ENCODE measurements at places on chromosomes 1 and 21.

GRCh38 chr1:55604179-55604578 is 389.0 kb upstream of the USP24 start:
- no peak for DNase-seq

DNA sequence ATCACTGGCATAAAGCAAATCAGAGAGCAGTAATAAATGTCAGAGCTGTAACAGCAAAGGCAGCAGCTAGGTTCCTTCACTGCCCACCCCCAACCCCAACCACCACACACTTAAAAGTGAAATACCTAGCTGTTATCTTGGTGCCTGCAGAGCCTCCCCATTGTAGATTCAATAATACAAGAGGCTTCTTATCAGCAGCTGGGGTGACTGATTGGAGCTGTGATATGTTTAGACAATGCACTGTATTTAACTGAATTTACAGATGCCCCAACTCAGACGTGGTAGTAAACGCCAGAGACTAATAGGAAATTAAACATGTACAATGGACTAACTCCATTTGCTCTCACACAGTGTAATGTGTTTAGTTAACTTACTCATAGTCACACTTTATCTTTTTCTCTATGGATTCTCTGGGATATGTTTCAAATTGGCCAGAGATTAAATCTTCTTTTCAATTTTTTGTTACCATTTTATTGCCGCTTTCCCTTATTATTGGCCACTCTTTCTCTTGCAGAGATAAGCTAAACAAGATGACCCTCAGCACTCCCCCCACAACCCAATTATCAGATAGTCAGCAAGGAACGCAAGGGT is 117.1 kb downstream of the ESRRG start:
- no peak for DNase-seq

DNA sequence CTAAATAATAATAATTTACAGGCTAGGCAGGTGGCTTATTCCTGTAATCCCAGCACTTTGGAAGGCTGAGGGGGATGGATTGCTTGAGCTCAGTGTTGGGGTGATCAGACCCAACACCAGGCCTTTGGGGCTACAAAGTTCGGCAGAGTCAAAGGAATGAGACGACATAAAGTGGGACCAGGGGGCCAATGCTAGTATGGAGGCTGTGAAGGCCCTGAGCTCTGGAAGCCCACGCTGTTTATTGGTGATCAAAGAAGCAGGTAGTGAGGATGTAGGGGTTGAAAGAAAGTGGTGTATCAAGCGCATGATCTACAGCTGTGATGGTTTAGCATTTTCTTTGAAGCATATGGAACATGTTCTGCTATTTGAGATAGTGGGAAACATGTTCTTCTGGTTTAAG is 5.6 kb downstream of the BTBD8 start:
- no peak for DNase-seq

GRCh38 chr1:32981003-32981901 is 16.6 kb upstream of the RNF19B start:
- DNase-seq: no peak

DNA sequence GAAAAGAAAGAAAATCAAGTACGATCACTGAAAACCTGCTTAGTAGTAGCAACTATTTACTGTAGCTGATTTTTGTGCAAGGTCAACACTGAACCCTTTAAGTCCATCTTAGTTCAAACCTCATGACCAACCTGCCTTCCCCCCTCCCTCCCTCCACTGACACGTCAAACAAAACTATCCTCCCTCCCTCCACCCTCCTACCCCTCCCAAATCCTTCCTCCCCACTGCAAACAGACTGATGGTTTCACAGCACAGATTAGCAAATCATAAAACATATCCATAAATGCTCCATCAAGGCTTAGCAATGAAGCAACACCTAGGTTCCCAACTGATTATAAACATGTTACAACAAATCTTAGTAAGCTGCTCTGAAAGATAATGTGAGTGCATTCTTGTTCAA is 164.3 kb upstream of the GREM2 start:
- no peak for DNase-seq

DNA sequence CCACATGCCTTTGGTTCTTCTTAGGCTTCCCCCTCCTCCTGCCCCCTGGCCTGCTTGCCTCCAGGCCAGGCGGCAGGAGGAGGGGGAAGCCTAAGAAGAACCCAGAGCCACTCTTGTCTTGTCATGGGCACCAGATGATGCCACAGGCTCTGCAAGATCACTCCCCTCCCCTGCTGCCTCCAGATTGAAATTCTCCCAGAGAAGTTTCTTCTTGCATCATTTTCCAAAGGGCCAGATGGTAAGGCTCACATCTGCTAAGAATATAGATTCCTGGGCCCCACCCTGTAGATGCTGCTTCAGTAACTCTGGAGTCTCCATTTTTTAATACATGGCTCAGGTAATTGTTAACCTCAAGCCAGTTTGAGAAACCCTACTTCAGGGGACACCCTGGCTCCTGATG is 60.8 kb downstream of the FAM163A start:
- no peak for DNase-seq

- no peak for DNase-seq
Measured at GRCh38 chr1:62435231-62436038, 1.4 kb upstream of the USP1 start.

DNA sequence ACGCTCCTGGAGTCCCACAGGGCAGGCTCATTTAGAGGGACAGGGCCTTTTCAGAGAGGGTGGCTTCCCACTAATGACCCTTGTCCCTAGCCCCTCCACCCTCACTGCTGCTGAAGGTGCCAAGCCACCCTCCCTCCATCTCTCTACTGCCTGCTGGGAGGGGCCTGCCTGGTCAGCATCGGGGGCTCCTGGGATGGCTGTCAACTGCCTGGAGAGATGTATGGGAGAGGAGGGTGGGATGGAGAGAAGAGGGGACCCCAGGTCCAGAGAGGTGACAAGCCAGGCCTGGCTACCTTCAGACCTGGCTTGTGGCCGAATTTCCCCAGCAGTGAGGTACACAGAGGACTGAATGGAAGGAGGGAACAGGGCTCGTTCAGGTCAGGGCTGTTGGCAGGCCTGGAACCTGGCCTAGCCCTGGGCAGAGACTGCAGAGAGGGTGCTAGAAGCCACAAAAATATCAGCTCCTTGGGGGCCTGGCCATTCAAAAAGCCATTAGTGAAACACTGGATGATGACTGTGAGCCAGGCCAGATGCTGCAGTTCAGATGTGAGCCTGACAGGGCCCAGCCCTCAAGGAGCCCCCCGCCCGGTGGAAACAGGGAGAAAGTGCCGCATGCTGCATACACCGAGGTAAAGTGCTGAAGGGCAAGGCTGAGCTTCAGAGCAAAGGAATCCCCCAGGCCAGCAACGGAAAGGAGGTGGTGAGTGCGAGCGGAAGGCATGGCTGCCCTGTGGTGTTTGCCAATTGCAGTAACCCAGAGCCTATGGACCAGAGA is 20.0 kb downstream of the MMEL1 start:
- DNase-seq: no peak

DNA sequence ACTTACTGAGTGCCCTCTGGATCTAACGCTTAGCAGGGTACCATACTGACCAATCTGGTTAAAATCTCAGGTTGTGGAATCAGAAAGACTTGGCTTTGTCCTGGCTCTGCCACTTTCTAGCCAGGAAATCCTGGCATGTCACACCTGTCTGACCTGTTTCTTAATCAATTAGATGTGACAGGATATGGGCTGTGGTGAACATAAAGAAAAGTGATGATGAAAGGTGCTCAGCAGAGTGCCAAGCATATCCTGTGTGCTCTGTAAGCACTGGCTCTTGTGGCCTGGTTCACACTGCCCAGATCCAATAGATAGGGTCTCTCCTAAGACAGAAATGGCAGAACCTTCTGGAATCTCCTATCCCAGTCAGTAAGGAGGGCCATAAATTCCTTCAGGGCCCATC is 53.9 kb downstream of the PHC2 start:
- no peak for DNase-seq

DNA sequence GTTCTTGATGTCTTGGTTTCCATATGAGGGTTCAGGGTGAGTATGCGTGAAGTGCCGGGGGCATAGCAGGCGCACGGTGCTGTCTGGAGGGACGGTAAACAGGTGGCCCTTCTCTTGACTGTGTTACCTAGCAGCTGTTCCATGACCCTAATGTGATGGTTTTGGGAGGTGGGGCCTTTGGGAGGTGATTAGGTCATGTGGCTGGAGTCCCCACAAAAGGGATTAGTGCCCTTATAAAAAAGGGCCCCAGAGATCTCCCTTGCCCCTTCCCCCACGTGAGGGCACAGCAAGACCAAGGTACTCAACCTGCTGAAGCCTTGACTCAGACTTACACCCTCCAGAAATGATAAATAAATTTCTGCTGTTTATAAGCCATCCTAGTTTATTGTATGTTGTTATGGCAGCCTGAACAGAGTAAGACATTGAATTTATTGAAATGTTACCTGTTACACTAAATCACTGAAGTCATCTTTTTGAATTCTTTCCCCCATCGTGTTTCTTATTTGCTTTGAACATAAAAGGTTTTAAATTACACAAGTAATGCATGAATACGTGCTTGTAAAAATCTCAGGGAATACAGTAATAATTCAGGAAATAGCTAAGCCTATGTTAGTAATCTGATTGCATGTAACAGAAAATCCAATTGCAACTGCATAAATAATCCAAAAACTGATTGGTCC is 15.6 kb downstream of the TRAPPC10 start:
- no peak for DNase-seq

- DNase-seq: no peak
Measured at GRCh38 chr1:192615055-192615454, 20.9 kb upstream of the RGS13 start.

GRCh38 chr1:87592156-87592555 is 263.5 kb downstream of the LMO4 start:
- DNase-seq: no peak

DNA sequence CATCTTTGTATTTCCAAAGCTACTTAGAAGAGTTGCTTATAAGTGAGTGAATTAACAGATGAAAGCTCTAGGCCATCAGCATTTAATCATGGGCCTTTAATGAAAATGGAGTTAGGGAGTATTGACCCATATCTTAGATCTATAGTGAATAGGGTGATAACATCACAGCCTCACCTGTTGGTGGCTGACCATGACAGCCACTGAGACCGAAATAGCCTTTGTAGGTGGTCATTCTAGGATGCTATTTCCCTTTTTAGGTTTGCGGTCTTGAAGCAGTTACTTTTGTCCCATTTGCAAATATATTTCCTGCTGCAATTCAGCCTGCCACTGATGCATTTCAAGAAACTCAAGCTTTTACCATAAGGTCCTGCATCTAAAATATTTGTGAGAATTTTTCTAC is 410.1 kb upstream of the LYPLAL1 start:
- DNase-seq: no peak

GRCh38 chr1:177131723-177132122 is 32.8 kb downstream of the ASTN1 start:
- DNase-seq: no peak

GRCh38 chr1:218395916-218396315 is 50.8 kb downstream of the TGFB2 start:
- no peak for DNase-seq

DNA sequence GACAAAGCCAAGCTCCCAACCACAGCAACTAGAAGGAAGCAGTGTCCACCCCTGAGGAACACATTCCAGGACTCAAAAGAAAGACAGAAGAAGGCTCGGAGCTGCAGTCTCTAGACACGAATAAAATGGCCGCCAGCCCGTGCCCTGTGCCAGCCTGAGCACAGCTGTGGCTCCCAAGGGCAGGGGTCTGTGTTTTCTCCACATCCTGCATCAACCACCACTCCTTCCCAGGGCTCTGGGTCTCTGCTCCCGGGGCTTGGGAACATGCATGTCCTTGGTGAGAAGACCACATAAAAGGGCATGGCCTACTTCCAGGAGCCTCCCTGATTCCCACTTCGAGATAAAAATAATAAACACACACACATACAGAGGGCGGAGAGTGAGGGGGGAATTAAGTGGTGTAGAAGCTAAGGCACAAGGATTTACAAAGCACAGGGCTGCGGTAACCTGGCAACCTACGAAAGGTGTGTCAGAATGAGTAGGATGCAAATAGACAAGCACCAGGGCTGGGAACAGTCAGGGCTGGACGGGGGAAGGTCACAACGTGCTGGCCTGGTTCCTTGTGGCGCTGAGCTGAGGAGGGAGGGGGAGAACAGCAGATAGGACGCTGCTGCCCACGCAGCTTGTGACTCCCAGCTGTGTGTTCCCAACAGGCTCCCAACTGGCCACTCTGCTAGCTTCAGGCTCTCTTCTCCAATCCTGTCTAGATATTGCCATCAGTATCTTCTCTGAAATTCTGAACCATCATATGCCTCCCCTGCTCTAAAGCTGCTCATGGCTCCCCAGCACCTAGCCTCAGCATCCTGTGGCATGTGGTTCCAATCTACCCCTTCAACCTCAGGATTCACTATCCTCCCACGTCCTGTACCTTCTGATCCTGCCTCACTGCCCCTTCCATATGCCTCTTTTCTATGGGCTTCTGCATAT is 72.5 kb downstream of the CD34 start:
- no peak for DNase-seq

- no peak for DNase-seq
Measured at GRCh38 chr1:62509028-62509427, 72.2 kb downstream of the USP1 start.

- DNase-seq: no peak
Measured at GRCh38 chr1:81493102-81493869, 307.4 kb upstream of the ADGRL2 start.

GRCh38 chr1:155130272-155131006 is 2.8 kb downstream of the EFNA1 start:
- DNase-seq: no peak

DNA sequence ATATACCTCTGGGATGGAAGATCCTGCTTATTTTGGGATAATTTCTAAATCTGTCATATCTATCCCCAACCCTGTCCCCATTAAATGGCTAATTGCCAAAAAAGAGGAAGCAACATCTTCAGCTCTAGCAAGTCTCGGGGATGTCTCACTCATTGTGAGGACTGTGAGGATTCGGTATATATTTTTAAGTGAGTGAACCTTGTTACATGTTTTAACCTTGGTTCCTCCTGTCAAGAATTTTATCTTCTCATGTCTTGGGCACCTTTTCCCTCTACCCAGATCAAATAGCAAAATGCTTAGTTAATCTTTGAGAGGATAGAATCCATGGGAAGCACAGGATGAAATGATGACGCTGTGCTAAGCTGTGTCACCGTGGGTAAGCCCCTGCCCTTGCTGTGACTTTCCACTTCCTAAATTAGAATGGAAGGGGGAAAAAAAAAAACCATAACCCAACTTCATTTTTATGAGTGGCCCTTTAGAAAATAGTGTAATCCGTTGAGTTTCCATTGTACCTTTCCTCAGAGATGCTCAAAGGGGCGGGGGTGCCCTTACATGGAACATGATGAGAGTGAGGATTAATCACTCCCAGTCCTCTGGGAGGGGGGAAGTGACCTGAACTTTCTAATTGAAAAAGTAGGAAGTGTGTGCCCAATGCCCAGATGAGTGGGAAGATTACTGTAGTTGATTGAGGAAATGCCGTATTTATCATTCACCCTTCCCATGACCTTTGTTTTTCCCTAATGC is 7.6 kb downstream of the ATP1A1 start:
- DNase-seq: no peak

DNA sequence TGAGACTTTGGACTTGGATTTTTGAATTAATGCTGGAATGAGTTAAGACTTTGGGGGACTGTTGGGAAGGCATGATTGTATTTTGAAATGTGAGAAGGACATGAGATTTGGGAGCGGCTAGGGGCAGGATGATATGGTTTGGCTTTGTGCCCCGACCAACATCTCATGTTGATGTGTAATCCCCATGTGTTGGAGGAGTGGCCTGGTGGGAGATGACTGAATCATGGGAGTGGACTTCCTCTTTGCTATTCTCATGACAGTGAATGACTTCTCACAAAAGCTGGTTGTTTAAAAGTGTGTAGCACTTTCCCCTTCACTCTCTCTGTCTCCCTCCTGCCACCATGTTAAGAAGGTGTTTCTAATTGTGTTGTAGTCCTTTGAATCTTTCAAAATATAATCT is 9.3 kb upstream of the PHGDH start:
- no peak for DNase-seq

GRCh38 chr1:168629466-168629865 is 53.1 kb downstream of the XCL1 start:
- no peak for DNase-seq

Data from vagina (tissue), 2 donors.